ENCODE measurements at places on chromosomes 13 and 19.

GRCh38 chr19:51797480-51797879 is 2.5 kb downstream of the FPR3 start:
- no peak for DNase-seq

DNA sequence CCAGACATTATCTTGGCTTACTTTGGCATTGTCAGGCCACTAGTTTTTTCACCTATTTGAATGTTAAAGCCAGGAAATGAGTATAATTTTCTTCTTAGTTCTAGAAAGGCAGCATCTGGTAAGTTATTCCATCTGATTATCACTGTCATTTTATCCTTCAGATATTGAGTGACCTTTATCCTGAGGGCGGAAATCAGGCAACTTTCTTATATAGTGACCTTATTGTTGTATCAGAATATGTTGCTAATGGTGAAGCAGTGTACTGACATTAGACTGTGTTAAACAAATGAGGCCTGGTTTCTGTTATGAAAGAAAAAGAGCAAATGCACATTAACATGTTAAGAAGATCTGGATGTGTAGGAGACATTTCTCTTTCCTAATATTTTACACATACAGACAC is 5.4 kb upstream of the NDFIP2 start:
- DNase-seq, result no peak

- no peak for DNase-seq
These were observed 45.8 kb downstream of the GAS6 start for GRCh38 chr13:113817860-113818691.

DNA sequence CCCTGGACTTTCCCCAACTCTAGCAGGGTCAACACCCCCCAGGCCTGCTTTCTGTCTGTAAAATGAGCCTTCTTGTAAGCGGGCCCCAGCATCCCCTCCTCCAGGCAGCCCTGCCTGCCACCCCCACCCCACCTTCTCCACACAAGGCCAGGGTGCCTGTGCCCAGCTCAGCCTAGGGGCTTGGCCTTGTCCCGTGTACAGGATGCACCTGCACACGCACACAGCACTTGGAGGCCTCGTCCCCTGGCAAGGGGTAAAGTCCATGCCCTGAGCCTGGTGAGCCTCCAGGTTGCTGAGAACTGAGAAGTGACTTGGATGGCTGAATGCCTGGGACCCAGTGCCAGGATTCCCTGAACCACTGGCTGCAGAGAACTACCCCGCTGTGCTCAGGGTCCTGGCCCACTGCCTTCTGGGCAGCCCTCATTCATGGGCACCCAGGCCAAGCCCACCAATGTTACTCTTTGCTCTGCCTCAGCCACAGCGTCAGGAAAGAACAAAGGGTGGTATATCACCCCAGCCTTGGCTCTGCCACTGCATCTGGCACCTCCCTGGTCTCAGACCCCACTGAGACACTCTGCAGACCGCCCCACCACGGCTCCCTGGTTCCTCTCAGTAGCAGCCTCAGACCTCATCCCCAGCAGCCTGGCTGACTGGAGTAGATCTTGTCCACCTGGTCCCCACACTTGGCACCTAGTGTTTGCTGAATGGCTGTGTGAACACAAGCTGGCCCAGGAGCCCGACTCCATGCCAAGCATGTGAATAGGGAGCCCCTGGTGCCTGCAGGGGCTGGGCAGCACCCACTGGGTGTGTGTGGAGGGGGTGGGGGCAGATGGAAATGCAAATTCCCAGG is 1.8 kb upstream of the TM6SF2 start:
- no peak for DNase-seq

DNA sequence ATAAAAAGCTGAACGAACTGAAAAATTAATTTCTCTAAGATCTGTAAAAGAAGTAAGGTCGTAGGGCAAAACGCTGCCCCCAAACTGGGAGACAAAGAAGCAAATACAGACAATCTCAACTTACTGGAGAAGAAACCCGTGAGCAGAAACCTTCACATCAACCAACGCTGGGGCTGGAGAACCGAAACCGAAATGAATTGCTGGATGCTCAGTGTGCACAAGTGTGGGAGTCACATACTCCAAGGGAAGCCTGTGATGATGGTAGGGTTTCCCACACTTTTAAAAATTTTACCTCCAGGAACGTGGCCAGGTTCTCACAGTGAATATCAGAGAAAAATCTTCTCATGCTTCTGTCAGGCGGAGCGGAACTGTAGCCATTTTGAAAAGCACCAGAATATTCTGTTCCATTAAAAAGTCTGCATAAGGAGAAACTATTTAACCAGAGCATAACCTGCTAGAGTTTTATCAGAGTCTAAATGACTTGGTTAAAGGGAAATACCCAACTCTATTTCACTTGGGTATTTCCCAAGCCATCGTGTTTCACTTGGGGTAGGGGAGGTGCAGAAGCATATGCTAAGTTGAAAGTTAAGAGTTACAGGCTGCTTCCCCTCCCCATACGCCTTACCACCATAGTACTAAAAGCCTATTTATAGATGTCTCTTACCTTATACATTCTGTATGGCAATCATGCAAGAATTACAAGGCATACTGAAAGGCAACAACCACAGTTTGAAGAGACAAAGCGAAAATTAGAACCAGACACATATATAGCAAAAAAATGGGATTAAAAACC is 110.5 kb upstream of the SLITRK1 start:
- no peak for DNase-seq

- DNase-seq, result no peak
These were observed 7.8 kb upstream of the OPA3 start for GRCh38 chr19:45592366-45592765.

DNA sequence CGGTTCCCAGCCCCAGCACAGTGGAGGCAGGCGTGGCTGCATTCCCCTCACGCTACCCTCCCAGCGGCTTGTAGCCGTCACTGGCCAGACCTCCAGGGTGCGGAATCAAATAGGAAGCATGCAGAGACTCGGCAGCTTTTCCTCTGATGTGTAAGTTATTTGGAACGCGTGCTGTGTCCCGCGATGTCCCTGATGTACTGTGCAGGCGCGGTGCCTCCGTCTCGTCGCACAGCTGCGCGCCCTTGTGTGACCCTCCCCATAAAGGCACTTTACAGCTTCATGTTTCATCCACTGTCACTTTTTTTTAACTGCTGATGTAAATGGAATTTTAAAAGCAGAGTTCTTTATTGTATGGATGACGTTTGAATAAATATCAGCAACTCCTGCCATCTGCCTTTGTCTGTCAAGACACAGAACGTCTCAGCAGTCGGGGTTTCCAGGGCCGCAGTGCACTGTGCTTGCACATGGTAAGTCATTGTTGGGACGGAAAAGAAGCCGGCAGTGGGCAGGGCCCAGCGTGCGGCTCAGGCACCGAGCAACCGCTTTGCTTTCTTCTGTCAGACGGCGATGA is 7.3 kb upstream of the F7 start:
- no peak for DNase-seq

DNA sequence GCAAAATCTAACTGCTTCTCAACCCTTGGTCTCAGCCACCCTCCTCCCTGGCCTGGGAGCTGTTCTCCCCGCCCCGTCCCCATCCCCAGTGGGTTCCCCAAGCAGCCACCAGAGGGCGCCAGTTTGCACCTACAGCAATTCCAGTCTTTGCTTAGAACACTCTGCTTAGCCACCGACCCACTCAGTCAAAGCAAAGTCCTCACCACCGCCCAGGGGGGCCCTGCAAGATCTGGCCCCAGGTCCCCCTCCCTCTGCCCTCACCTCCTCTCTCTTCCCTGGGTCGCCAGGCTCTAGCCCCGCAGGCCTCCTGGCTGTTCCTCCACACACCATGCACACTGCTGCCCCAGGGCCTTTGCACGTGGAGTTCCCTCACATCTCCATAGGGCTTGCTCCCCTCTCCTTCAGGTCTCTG is 12.4 kb downstream of the TMEM143 start:
- peak; percentile 83 for DNase-seq

All from activated naive CD4-positive, alpha-beta T cell treated with Interleukin-2 at 50 U/mL for 16 hours (primary cell).